ENCODE measurements at places on chromosomes 7 and 10.

- no peak for DNase-seq
Observed at GRCh38 chr10:20885678-20886077, 11.4 kb downstream of the NEBL start.

- no peak for DNase-seq
Observed at GRCh38 chr10:28947171-28947570, 269.9 kb downstream of the BAMBI start.

DNA sequence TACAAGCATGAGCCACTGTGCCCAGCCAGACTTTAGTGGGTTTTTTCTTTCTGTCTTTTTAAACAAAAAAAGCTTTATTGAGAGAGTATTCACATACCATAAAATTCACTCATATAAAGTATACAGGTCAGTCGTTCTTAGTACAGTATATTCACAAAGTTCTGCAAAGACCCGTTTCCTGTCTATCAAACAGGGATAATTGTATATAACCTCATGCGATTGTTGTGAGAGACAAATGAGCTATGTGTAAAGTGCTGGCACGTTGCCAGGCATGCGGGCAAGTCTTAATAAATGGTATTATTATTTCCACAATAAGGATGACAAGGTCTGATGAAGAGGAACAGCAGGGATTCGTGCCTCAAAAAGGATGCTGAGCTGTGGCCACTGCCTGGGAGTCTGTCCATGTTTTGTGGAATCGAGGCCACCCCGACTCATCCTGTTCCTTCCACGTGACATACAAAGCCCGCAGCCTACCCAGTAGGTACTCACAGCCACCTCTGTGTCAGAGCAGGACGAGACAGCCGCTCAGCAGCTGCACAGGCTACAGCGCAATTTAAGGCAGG, 51.6 kb downstream of the SMKR1 start:
- DNase-seq = peak; percentile 34

DNA sequence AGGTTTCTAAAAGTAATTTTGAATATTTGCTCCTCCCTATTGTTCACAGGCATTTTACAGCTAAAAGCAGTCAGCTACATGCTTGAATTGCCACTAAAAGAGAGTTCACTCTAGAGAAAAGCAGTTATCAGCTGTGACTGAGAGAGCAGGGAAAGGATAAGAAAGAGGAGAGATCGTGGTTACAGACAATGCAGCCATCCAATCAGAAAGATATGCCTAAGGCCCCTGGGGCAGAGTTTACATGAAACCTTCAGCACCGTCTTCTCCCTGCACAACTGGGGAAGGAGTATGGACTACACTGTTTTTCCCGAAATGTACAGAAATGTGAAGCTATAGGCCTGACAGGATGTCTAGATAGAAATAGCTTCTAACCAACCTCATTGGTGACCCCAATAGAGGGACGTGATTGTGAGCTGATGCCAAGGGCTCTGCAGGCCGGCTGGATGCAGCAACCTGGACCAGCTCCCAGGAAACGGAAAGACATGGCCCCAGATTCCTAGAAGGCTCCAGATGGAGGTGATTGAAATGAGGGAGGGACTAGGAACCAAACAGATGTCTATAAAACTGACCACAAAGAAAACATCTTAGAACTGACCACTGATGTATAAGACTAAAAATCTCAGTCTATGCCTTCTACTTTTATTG, 3.2 kb upstream of the VSTM4 start:
- DNase-seq = no peak

GRCh38 chr7:130386876-130387275, 6.6 kb downstream of the CPA1 start:
- DNase-seq = no peak

- no peak for DNase-seq
Observed at GRCh38 chr7:77498659-77499379, 38.3 kb upstream of the PTPN12 start.

- peak; percentile 67 for DNase-seq
Observed at GRCh38 chr7:102220960-102221800, 65.5 kb upstream of the SH2B2 start.

DNA sequence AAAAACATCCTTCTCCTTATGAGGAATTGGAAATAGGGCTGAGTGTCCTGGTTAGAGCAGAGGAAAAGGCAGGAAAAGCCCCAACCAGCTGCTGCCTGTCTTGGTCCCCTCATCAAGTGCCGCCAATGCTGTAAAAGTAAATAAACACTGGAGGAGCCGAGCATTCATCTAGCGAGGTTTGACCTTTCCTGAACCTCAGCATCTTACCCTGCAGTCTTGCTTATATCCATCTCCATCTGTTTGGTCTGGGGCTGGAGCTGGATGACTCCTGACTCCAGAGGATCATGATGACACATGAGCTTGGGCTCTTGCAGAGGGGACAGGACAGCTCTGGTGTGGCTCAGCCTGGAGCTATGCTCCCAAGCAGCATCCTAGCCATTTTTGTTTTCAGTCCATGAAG, 501.1 kb downstream of the TNS3 start:
- DNase-seq = no peak

DNA sequence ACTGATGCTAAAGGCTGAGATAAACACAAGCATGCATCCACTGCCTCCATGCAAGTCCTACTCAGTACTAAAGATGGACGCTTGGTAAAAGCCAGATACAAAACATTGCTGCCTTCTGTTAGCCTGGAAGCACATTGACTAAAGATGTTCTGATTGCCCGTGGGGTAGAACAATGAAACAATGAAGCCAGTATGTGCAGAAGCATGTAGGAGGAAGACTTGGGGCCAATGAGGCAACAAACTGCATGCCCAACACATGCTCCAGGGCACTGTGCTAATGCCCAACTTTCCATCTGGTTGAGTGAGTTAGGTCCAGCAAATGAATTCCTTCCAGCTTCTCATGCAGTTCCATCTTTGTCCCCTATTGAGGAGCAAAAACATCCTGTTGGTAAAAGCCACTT, 1245.5 kb downstream of the GATA3 start:
- DNase-seq = no peak

- peak; percentile 10 for DNase-seq
Observed at GRCh38 chr7:112056409-112056808, 149.8 kb downstream of the DOCK4 start.

- no peak for DNase-seq
Observed at GRCh38 chr10:126022841-126023240, 126.5 kb downstream of the FANK1 start.

GRCh38 chr7:105354383-105354782, 34.3 kb downstream of the SRPK2 start:
- no peak for DNase-seq

DNA sequence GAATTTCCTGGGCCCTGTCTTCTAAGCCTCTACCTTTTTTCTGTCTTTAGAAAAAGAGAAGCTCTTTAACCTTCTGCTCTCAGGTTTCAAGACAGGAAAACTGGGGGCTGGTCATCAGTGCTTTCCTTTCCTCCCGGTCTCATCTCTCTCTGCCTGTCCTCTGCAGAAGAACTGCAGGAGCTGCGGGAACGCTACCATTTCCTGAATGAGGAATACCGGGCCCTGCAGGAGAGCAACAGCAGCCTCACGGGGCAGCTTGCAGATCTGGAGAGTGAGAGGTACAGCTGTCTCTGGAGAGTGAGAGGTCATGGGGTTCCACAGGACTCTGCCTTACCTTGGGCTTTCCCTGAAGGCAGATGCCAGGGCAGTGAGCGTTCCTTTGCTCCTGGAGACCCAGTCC, 12.7 kb downstream of the CCDC136 start:
- no peak for DNase-seq

GRCh38 chr10:124294811-124295770, 123.6 kb downstream of the OAT start:
- DNase-seq = no peak

DNA sequence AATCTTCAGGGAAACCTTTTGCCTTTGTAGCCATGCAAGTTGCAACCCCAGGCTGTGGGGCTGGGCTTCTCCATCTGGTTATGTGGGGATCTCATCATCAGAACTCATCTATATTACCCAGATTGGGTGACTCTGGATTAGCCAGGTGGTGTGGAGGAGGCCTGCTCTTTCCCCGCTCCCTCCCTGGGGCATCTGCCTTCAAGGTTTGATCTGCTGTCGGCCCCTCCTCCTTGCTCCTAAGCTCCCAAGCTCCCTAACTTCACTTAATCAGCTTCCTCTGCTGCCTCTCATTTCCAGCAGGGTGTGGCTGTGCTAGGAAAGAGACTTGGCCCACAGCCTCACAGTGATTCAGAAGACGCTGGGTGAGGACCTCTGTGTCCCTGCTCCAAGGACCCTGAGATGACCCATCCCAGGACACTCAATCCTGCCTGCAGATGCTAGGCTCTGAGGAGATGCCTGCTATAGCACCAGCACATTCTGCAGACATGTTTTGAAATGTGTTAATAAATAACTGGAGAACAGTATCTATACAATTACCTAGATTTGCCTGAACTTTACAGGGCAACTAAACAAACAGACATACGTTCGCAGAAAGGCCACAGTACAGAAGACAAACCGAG, 392.1 kb upstream of the PODXL start:
- DNase-seq = no peak

GRCh38 chr10:88457660-88458059, 125.5 kb downstream of the RNLS start:
- DNase-seq = no peak

DNA sequence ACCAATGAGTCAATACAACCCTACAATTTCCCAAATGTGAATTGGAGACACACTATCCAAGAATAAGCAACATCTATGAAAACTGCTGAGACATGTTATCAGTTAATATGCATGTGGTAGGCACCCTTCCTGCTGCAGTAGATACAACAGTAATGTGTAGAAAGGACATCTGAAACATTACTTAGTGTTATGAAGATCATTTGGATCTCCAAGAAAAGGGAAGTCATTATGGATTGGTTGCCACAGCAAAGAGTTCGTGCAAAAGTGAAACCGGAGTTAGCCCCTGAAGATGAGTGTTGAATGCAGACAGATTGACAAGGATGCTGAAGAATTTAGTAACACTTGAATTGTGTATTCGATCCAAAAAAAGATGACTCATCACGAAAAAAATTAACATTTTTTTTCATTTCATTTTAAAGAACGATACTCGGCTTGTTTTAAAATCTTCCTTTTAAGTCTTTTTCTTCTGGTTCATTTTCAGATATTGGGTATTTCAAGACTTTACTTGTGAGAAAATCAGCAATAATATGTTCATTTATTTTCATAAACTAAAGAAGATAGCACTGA, 322.4 kb upstream of the KLF6 start:
- no peak for DNase-seq

DNA sequence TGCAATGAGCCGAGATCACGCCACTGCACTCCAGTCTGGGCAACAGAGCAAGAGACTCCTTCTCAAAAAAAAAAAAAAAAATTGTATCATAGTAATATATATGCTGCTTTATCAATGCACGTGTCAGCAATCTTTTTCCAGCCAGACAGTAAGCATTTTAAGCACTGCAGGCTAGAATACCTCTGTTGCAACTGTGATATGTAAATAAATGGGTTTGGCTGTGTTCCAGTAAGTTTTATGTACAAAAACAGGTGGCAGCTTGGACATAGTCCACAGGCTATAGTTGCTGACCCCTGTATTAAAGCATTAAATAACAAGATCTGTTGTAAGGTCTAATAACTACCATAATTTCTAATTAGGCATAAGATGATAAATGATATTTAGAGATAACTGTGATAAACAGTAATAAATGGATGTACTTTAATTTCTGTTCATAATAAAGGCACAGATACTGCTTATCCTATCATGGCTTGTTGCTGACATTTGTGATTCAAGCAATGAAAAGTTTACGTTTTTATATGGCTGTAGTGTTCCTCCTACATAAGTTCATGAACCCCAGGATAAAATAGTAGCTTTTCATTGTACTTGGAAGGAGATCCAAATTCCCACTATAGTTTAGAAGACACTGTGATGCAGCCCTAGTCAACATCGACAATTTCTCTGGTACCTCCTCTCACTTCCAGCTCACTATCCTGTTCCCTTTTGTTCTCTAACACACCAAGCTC, 161.4 kb downstream of the ELMO1 start:
- DNase-seq = no peak

DNA sequence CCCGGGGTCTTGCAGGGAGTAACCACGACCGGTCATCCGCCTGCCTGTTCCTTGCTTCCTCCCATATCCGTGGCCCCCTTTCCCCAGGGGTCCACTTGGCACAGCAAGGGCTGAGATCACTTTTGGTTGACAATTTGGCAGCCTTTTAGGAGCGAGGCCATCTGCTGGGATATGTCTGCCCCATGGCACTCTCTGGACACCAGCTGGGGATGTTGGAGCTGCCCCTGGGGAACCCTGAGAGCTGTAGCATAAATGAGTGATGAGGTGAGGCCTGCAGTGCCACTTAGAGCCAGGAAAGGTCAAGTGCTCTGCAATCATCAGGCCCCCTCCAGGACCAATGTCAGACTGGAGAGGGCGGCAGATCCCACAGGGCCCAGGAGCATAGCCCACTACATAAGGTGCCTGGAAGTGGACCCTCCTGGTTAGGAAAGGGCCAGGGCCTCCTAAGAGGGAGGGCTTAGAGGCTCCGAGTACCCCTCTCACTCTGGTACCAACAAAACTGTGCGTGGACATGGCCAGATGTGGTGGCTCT, 92.1 kb downstream of the HIP1 start:
- no peak for DNase-seq

GRCh38 chr10:102626026-102626685, 18.1 kb upstream of the TRIM8 start:
- no peak for DNase-seq

GRCh38 chr7:95904099-95904498, 131.7 kb downstream of the DYNC1I1 start:
- DNase-seq = no peak

DNA sequence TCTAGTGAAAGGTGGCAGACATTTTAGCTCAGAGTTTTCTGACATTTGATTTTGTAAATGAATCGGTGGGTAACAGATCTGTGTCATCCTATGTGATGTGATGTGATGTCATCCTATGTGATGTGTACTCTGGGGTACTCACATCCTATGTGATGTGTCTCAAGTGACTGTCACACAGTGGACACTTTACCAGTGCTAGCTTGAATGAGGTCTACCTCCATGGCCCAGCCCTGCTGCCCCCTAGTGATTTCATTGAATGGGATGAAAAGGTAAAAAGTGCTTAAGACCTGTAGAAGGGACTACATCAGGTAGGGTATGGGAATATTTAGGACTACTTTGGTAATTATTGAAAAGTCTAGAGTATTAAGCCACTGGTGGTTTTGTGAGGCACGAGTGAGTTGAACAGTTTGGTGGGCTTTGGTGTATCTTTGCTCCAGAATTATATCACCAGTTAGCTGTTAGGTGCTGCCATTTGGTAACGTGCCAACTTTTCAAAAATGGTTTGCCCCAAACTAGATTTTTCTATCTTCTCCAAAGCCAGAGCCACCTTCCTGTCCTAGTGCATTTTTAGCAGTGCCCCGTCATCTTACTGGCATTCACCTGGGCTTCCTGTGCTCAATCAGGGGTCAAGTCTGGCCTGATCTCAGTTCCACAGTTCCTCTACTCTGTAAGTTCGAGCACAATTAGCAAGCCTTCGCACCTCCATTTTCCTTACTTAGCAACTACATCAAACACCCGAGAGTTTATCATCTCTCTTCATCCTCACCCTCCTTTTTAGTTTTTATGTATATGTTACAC, 9.7 kb downstream of the EIF4H start:
- DNase-seq = no peak

GRCh38 chr10:112953174-112954159, 3.4 kb downstream of the TCF7L2 start:
- peak; percentile 52 for DNase-seq
